ENCODE measurements at places on chromosomes 2 and 18. TPM values are rescaled to one million over a fixed set of nuclear protein-coding genes. Genes with fewer than 3 reads are reported as not detected.

The IFT172 gene
- total RNA-seq, result 10.3 TPM

The VIL1 gene
- not detected for total RNA-seq

The IL36B gene
- 1.4 TPM for total RNA-seq

The CYB5A gene
- total RNA-seq, result 74.4 TPM

The NOL4 gene
- not detected for total RNA-seq

The SATB2 gene
- 1.1 TPM for total RNA-seq

The UGT1A5 gene
- total RNA-seq, result 0.68 TPM

The ANTXR1 gene
- total RNA-seq, result 13.9 TPM

The ZNF396 gene
- total RNA-seq, result 0.80 TPM

The NYAP2 gene
- 0.32 TPM for total RNA-seq

The TFCP2L1 gene
- 36.5 TPM for total RNA-seq

The ANKRD30B gene
- not detected for total RNA-seq

The IL1RL1 gene
- 2.8 TPM for total RNA-seq

The SERPINB4 gene
- 418 TPM for total RNA-seq

The WNT6 gene
- total RNA-seq, result not detected

The ALKAL2 gene
- total RNA-seq, result 0.44 TPM

The REG3A gene
- total RNA-seq, result not detected

The ALK gene
- total RNA-seq, result 0.04 TPM

The SP9 gene
- not detected for total RNA-seq

The TM4SF20 gene
- not detected for total RNA-seq

The IHH gene
- 0.08 TPM for total RNA-seq

The ZNF142 gene
- total RNA-seq, result 13.8 TPM

The GALNT13 gene
- total RNA-seq, result 0.04 TPM

The THAP4 gene
- 38.9 TPM for total RNA-seq

The OR6B2 gene
- total RNA-seq, result not detected

The NEB gene
- 1.7 TPM for total RNA-seq

The TUBA4B gene
- total RNA-seq, result not detected

The ZNF638 gene
- 52.0 TPM for total RNA-seq

The CELF4 gene
- total RNA-seq, result not detected

The RAX gene
- total RNA-seq, result not detected

The WNT10A gene
- total RNA-seq, result 3.4 TPM

The MPPE1 gene
- 25.7 TPM for total RNA-seq

The AGAP1 gene
- 17.1 TPM for total RNA-seq

The CDCA7 gene
- 14.5 TPM for total RNA-seq

The ABCG5 gene
- total RNA-seq, result not detected

The HRH4 gene
- total RNA-seq, result 0.28 TPM

The AQP12B gene
- total RNA-seq, result not detected

The DES gene
- total RNA-seq, result 29.3 TPM

The RPIA gene
- total RNA-seq, result 9.5 TPM

The RNMT gene
- 19.7 TPM for total RNA-seq

The ANKRD53 gene
- 0.40 TPM for total RNA-seq

The MAIP1 gene
- total RNA-seq, result 17.7 TPM

The SPC25 gene
- 6.0 TPM for total RNA-seq

Measured in esophagus mucosa (tissue), 1 donor.